Activated CD4-positive, alpha-beta T cell treated with anti-CD3 and anti-CD28 coated beads, Interleukin-2, Interleukin-6, amounts not matched to agents 100 ng/mL and 50 ng/mL, durations not matched to agents 16 hours and 8 hours (primary cell): ENCODE measurements at places on chromosomes 5 and 9.
A peak's percentile ranks its signal among the peaks of the same experiment; 100 is the strongest.

DNA sequence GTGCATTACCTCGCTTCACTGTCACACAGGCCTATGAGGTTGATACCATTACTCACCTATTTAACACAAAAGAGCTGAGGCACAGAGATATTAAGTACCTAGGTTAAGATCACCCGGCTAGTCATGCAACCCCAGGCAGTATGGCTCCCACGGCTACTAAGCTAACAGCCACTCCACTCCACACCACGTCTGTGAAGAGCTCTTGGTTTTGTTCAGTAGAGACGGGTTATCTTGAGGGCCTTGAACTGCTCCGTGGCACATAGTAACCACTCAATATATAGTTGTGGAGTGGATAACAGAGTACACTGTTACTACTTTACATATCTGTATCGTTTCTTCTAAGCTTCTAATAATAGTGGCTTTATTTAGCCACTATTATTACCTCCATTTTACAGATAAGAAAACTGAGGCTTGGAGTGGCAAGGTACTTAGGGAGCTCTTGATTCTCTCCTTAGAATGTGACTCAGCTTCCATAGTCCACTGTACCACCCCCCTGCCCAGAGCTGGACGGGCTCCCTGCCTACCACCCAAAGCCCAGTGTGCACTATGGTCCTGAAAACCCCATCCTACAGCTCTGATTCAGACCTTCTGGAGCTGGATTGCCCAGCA lies 1.0 kb upstream of the CORO2A start:
- DNase-seq: no peak

- no peak for DNase-seq
These were observed 2.1 kb upstream of the WNK2 start for GRCh38 chr9:93181672-93182435.

- peak; percentile 83 for DNase-seq
These were observed 9.0 kb downstream of the CD274 start for GRCh38 chr9:5459289-5459829.

DNA sequence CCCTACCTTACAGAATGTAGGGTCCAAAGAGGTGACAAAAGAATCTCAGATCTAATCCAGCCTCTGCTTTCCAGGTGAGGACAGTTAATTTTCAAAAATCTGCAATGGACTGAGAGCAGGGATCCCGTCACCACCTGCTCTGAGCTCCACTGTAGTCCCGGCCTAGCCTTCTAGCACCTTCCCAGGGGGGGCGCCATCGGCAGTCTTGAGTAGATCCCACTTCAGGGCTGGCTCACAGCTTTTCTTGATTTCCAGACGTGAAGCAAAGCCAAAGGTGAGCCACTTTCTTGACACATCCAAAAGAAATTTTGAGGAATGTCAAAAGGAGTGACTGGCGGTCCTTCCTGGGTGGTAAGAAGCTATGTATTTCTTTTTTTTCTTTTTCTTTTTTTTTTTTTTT lies 114.1 kb downstream of the SYK start:
- DNase-seq: peak; percentile 35

DNA sequence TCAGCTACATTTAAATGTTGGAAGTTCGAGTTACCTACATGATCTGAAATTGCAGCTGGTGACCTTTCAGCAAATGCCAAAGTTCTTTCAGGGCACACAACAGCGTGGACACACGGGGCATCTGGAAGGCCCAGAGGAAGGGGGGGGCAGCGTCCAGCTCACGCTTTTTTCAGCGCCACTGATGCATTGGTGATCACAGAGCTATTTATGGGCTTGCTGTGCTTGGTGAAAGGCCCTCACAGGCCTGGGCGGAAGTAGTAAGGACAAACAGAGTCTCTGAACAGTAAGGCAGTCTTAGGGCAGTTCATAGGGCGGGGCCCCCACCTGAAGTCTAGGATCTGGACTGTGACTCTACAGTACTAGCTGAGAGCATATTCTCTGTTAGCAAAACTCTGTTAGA lies 6.6 kb upstream of the FBP2 start:
- no peak for DNase-seq

GRCh38 chr5:137902408-137903133 lies 13.3 kb downstream of the PKD2L2 start:
- no peak for DNase-seq

GRCh38 chr9:71636143-71636839 lies 132.0 kb downstream of the CEMIP2 start:
- DNase-seq: no peak

DNA sequence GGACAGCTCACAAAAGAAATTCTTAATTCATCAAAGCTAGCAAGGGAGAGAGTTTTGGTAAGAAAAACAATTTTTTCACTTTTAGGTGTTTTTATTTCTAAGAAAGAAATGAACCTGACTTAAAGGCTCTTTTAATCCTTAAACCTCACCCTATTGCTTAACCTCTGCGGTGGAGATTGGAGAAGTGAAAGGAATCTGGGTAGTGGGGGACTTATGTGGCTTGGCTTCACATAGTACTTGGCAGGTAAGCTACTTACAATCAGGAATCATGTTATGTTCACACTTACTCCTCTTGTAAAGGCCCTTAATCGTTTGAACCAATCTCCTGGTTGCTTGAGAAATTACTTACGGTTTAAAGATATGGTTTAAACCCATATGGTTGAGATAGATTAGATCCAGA lies 104.8 kb downstream of the ISOC1 start:
- no peak for DNase-seq

- DNase-seq: no peak
These were observed 997.5 kb upstream of the CTNND2 start for GRCh38 chr5:12901696-12902095.

GRCh38 chr9:129418451-129418850 lies 202.4 kb downstream of the C9orf50 start:
- DNase-seq: no peak

DNA sequence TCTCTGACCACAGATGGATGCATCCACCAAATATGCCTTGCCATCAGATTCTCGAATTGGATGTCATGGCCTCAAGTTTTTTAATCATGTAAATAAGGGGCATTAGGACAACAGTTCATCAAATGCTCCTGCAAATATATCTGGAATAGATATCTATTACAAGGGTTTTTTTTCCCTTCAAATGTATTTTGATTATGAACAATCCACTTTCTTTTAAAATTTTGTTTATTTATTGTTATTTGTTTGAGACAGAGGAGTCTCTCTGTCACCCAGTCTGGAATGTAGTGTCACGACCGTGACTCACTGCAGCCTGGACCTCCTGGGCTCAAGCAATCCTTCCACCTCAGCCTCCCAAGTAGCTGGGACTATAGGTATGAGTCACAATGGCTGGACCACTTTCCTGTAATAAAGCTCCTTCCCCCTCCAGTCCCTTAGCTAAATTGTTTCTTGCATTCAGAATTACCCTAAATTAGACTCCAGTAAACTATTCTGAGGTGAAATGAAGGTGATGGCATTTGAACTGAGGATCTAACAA lies 1412.1 kb downstream of the EFNA5 start:
- DNase-seq: no peak

DNA sequence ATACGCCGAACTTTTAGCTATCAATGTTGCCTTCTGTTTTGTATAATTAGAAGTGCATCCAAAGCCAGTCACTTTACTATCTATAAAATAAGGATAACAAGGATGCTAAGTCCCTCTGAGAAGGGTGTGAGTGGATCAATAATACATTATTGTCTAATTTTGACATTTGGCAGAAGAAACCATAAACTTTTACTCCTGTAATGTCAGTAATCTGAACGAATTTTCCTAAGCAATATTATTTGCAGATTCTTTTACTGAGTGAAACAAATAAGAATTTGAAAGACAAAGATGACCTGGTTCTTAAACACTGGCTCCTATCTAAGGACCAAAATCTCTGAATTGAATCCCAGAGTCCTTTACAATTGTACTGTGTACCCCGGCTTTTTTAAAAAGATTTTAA lies 126.6 kb upstream of the TMEM161B start:
- no peak for DNase-seq

DNA sequence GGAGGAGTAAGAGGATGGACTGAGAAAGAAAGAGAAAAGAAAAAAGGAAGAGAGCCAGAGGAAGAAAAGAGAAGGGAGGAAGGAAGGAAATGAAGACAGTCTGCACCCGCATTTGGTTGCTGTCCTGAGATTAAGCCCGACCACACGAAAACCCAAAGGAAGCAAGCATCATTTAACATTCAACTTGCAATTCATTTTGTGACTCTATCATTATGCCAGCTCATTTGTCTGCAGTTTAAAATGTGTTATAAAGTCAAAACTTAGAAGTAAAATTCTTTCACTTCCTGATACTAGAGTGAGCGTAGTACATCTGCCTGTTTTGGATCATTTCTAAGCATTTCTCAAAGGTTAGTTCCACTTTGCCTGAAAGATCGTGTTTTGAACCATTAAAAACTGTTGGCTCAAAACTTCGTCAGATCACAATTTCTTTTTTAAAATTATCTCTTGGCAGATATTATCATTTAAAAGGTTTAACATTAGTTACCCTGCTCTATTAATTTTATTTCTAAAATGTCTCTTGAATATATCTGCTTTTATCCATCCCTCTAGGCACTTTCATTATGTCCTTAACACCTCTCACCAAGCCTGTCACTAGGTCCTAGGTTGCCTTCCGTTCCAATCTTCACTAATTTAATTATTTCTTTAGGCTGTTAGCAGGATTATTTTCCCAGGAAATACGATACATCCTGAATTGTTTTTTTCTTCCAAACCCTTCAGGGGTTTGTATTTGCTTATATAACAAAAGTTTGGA lies 240.9 kb downstream of the TLE4 start:
- DNase-seq: peak; percentile 81

DNA sequence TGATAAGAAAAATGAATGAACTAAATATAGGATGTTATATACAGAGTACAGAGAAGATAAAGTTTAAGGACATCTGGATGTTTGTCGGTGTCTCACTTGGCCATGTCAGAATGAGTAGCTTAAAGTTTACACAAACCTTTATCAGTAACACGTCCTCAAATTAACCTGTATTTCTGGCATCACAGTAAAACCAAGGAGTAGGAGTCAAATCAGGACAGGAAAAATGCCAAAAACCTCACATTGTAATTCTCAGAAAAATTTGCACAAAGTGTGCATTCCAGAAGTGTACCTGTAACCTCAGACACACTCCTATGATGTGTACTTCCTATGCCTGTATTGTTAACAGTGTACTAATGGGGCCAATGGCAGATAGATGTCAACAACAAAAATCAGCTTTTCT lies 139.3 kb downstream of the SMC2 start:
- no peak for DNase-seq

DNA sequence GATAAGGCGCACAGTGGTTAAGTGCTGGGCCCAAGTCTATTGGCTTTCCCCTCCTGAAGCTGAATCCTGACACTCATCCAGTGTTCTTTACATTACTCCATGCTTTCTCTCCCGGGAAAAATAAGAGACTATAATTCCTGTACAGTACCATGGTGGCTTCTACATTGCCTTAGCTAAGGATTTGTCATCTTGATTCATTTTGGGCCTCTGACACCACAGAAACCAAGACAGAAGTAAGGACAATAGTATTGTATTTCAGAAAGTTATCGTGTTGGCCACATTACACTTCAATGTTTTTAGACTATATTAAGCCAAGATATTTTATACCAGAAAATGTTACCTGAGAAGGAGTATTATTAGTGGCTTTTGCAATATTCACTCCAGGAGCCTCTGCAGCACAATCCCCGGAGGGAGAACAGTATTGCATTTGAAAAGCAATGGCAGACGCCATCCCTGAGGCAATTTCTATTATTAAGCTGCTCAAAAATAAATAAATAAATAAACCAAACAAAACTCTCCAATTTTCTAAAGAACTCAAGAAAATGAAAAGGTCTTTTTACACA lies 267.9 kb downstream of the ENC1 start:
- DNase-seq: no peak
